ENCODE measurements at places on chromosomes 2 and 18. TPM values are rescaled to one million over a fixed set of nuclear protein-coding genes. Genes with fewer than 3 reads are reported as not detected.

GRCh38 chr2:86512034-86512433 lies 51.2 kb downstream of the CHMP3 start:
- peaks cover 13% of the 10 kb centered on the region for H3K4me1 ChIP-seq
- H3K36me3 ChIP-seq: peaks cover 23% of the 10 kb centered on the region
- no peak overlapping the region for H3K27ac ChIP-seq
- no peak for DNase-seq

DNA sequence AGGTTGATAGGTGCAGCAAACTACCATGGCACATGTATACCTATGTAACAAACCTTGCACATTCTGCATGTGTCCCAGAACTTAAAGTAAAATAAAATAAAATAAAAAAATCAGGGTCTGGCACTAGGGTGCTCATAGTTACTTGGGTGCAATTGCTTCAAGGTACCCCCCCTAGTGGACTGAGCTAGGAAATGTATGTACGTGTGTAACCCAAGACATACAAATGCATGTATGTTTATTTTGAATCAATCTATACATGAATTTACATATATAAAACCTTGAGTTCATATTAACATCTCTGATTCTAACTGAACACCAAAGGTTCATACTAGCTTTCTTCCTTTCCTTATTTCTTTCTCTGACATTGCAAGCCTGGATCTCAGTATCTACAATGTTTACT lies 51.5 kb downstream of the USP37 start:
- no peaks in the 10 kb centered on the region for H3K4me1 ChIP-seq
- H3K4me3 ChIP-seq: no peak overlapping the region
- no peaks in the 10 kb centered on the region for H3K27me3 ChIP-seq
- peaks cover 4% of the 10 kb centered on the region for H3K36me3 ChIP-seq

GRCh38 chr18:26650310-26651268 lies 102.2 kb upstream of the KCTD1 start:
- no peak overlapping the region for H3K4me3 ChIP-seq
- H3K36me3 ChIP-seq: no peaks in the 10 kb centered on the region
- H3K4me1 ChIP-seq: peaks cover 10% of the 10 kb centered on the region
- DNase-seq: no peak
- H3K27me3 ChIP-seq: no peaks in the 10 kb centered on the region
- no peak overlapping the region for H3K27ac ChIP-seq

DNA sequence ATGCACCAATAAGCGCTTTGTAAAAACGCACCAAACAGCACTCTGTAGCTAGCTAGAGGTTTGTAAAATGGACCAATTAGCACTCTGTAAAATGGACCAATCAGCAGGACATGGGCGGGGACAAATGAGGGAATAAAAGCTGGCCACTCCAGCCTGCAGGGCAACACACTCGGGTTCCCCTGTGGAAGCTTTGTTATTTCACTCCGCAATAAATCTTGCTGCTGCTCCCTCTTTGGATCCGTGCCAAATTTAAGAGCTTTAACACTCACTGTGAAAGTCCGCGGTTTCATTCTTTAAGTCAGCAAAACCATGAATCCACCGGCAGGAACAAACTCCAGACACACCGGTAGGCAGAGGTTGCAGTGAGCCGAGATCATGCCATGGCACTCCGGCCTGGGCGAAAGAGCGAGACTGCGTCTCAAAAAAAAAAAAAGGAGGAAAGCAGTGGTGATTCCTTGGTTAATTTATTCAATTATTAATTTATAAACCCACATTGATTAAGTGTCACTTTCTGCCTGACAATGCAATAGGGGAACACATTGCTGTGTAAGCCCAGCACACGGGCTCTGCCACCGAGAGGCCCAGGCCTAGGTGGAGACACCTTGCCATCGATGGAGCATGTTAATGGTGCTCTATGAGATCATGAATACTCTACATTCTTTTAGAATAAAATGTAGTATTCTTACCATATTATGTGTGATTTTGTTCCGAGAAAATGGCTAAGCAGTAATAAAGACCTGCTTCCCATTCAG lies 687.6 kb upstream of the HS6ST1 start:
- H3K36me3 ChIP-seq: no peaks in the 10 kb centered on the region
- H3K4me3 ChIP-seq: no peak overlapping the region
- H3K27me3 ChIP-seq: no peaks in the 10 kb centered on the region
- H3K27ac ChIP-seq: no peak overlapping the region

DNA sequence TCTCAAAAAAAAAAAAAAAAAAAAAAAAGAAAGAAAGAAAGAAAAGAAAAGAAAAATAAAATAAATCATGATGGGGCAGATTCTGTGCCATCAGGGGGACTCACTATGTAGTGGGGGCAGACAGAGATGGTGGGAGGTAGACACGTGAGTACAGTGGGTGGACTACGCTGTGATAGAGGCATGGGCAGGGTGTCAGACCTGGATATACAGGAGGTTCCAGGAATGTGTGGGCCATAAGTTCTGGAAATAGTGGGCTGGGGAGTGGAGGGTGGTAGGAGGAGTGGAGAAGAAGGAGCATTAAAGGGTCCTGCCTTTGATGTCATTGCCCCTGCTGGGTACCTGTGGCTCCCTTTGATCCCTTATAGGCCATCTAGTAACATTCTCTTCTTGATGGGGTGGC lies 8.8 kb upstream of the WNT6 start:
- H3K27ac ChIP-seq: no peak overlapping the region
- H3K27me3 ChIP-seq: peaks cover 5% of the 10 kb centered on the region
- H3K4me3 ChIP-seq: no peak overlapping the region
- H3K36me3 ChIP-seq: no peaks in the 10 kb centered on the region
- DNase-seq: no peak

GRCh38 chr2:126652323-126652891 lies 3.6 kb upstream of the GYPC start:
- no peak for DNase-seq
- no peaks in the 10 kb centered on the region for H3K27me3 ChIP-seq
- no peak overlapping the region for H3K4me3 ChIP-seq
- no peaks in the 10 kb centered on the region for H3K36me3 ChIP-seq
- peaks cover 17% of the 10 kb centered on the region for H3K4me1 ChIP-seq

GRCh38 chr2:195686564-195686963 lies 29.5 kb downstream of the SLC39A10 start:
- no peaks in the 10 kb centered on the region for H3K4me1 ChIP-seq
- no peak overlapping the region for H3K4me3 ChIP-seq
- no peaks in the 10 kb centered on the region for H3K27me3 ChIP-seq
- DNase-seq: no peak
- no peaks in the 10 kb centered on the region for H3K36me3 ChIP-seq

GRCh38 chr2:53442783-53443182 lies 324.8 kb upstream of the CHAC2 start:
- H3K4me1 ChIP-seq: no peaks in the 10 kb centered on the region
- H3K27me3 ChIP-seq: no peaks in the 10 kb centered on the region
- H3K4me3 ChIP-seq: no peak overlapping the region
- H3K27ac ChIP-seq: no peak overlapping the region
- H3K36me3 ChIP-seq: no peaks in the 10 kb centered on the region

DNA sequence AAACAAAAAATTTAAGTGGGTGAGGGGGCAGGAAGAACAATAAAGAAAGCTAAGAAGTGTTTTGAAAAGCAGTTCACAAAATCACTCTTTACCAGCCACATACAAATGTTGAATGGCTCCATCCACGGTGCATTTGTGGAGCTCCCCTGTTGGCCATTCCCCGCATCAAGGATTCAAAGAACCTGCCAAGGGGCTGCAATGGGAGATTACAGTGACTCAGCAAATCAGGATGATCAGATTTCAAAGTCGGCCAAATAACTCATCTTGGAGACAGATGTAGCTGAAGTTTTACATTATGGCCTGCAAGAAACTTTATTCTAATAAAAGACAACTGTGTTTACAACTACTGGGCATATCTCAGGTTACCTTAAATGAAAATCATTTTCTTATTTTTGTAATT lies 26.9 kb downstream of the COL4A3 start:
- no peaks in the 10 kb centered on the region for H3K27me3 ChIP-seq
- no peak for DNase-seq
- H3K4me3 ChIP-seq: no peak overlapping the region

- H3K4me1 ChIP-seq: no peaks in the 10 kb centered on the region
- no peaks in the 10 kb centered on the region for H3K27me3 ChIP-seq
- H3K4me3 ChIP-seq: no peak overlapping the region
- H3K27ac ChIP-seq: no peak overlapping the region
- DNase-seq: no peak
Observed at GRCh38 chr18:68121308-68121707, 593.6 kb downstream of the TMX3 start.

- no peaks in the 10 kb centered on the region for H3K27me3 ChIP-seq
- H3K27ac ChIP-seq: no peak overlapping the region
- no peaks in the 10 kb centered on the region for H3K36me3 ChIP-seq
- peaks cover 6% of the 10 kb centered on the region for H3K4me1 ChIP-seq
- H3K4me3 ChIP-seq: no peak overlapping the region
Observed at GRCh38 chr2:177397481-177398289, 5.1 kb downstream of the AGPS start.

GRCh38 chr2:172972005-172972619 lies 103.5 kb upstream of the MAP3K20 start:
- no peaks in the 10 kb centered on the region for H3K27me3 ChIP-seq
- no peak overlapping the region for H3K4me3 ChIP-seq
- H3K4me1 ChIP-seq: peaks cover 6% of the 10 kb centered on the region
- DNase-seq: no peak

DNA sequence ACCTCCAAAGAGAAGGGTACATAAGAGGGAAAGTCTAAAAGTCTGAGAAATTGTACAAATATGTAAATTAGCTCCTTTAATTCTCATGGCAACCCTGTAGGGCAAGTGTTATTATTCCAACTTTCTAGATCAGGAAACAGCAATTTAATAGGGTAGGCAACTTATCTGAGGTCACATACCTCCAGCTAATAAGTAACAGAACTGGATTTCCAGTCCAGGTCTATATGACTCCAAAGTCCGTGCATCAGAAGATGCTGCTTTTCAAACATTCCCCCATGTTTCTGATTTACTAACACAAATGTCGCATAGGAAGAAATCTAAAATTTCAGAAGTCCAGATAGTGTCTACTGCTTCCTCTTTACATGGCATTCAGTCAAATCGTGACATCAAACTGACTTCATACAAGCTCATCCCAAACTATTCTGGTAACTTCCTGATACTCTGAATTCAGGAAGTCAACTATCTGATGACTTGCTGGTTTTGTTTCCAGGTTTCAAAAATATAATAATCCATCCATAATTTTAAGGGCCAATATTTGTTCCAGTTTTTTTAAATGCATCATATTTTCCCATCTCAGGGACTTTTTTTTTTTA lies 419.3 kb upstream of the ACVR2A start:
- H3K36me3 ChIP-seq: no peaks in the 10 kb centered on the region
- no peaks in the 10 kb centered on the region for H3K4me1 ChIP-seq
- H3K27me3 ChIP-seq: no peaks in the 10 kb centered on the region
- no peak for DNase-seq

DNA sequence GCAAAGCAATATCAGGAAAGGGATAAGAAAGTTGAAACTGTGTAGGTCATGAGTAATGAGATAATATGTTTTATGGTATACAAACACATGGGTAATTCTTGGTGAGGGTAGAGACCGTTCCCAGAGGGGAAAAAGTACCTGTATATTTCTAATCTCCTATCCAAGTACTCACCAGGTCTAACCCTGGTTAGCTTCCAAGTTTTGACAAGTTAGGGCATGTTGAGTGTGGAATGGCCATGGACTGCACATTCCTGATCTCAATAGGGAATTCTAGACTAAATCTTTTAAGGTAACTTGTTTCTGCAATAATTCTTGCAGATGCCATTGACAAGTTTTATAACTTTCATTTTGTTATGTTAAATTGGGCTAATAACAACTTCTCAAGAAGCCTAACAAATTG lies 216.6 kb downstream of the SPAG16 start:
- no peak for DNase-seq
- no peaks in the 10 kb centered on the region for H3K36me3 ChIP-seq
- no peaks in the 10 kb centered on the region for H3K4me1 ChIP-seq
- H3K27me3 ChIP-seq: no peaks in the 10 kb centered on the region
- H3K4me3 ChIP-seq: no peak overlapping the region

- H3K4me3 ChIP-seq: no peak overlapping the region
- no peak overlapping the region for H3K27ac ChIP-seq
- H3K27me3 ChIP-seq: peaks cover 13% of the 10 kb centered on the region
Observed at GRCh38 chr2:70897977-70898226, 37.8 kb upstream of the ATP6V1B1 start.

- no peaks in the 10 kb centered on the region for H3K27me3 ChIP-seq
- H3K4me3 ChIP-seq: no peak overlapping the region
- no peaks in the 10 kb centered on the region for H3K36me3 ChIP-seq
- no peaks in the 10 kb centered on the region for H3K4me1 ChIP-seq
Observed at GRCh38 chr2:129654331-129654730, 325.1 kb upstream of the RAB6C start.

DNA sequence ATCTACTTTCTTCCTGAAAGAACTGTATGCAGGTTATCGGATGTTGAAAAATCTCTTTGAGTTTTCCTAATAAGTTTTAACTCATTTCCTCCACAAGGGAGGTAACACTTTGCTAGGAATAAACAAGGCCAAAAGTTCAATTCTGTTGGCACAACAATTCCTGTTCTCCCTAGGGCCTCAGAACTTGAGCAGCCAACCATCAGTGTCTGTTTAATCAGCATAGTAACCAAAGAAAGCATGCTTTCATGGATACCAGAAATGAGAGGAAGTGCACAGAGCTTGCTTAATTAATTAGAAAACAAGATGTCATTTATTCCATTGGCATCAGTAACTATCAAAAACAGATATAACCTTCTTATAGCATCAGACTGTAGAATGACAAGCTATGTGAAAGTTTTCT lies 503.2 kb upstream of the CNTNAP5 start:
- H3K27me3 ChIP-seq: no peaks in the 10 kb centered on the region
- no peak for DNase-seq
- no peaks in the 10 kb centered on the region for H3K4me1 ChIP-seq

The MARCO gene
- total RNA-seq: 13.7 TPM

The DPYSL5 gene
- total RNA-seq: not detected

The TUBA3D gene
- not detected for total RNA-seq

The KCNG2 gene
- total RNA-seq: not detected

The C2orf66 gene
- not detected for total RNA-seq

The PARD3B gene
- total RNA-seq: 25.7 TPM

The INHA gene
- total RNA-seq: 1.6 TPM

The COL3A1 gene
- 734 TPM for total RNA-seq

The CD207 gene
- total RNA-seq: 0.27 TPM

The DSG2 gene
- total RNA-seq: 0.81 TPM

The COPS7B gene
- total RNA-seq: 25.7 TPM

The ABHD1 gene
- total RNA-seq: 0.27 TPM
